Stimulated activated CD4-positive, alpha-beta T cell treated with anti-CD3 and anti-CD28 coated beads, TNF-alpha, amount 100 ng/mL, for 48 hours (primary cell): ENCODE measurements at places on chromosomes 12 and 14.
A peak's percentile ranks its signal among the peaks of the same experiment; 100 is the strongest.

GRCh38 chr14:94998685-94999084 is 158.6 kb downstream of the DICER1 start:
- DNase-seq = no peak

DNA sequence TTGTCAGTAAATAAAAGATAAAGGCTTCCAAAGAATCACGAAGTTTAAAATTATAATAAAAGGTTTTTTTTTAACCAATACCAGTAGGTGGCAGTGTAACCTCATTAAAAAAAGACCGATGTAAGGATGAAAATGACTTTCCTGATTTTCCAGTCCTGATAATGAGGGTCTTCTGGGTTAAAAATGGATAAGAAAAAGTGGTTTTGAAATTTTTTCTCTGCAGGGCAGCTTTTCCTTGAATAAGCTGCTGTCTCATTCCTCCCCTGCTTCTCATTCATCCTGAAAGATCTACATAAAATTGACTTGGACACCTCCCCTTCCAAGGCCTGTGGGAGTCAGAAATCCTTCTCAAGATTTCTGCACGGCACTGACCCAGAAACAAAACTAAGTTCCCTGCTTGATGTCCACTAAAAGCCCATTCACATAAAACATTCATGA is 58.9 kb upstream of the FBXO33 start:
- DNase-seq = no peak

GRCh38 chr12:131063413-131063812 is 109.7 kb downstream of the ADGRD1 start:
- no peak for DNase-seq

GRCh38 chr14:23434488-23435222 is 805 bp downstream of the MYH7 start:
- DNase-seq = no peak

DNA sequence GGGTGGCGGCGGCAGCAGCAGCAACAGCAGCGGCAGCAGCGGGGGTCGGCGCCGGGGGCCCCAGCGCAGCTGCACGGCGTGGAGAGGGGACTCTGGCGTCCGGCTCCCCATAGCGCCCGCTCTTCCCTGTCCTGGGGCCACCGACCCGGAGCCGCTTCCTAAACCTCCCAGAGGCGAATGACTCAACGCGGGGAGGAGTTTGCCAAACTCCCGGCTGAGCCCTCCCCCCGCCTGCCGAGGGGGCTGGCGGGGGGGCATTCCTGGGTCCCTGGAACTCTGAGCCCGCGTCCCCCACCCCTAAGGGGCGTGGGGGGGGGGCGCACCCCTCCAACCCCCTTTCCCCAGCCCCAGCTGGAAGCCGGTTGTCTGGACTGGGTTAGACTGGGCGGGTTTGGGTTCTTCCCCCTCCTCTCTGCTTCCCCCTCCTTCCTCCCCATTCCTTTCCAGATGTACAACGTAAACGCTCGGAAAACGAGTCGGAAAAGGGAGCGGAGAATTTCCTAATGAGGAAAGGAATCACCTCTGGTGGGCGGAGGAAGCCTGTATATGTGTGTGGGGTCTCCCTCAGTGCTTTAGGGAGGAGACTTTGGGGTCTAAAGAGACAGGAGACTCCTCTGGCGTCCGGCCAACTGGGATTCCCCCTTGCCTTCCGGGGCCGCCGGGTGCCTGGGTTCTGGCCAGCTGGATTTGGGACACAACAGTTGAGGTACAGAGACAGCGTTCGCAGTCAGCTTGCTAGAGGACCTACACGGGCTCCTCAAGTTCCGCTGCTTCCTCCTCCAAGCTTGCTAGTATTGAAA is at the start of gene ITGA5:
ITGA5 (minus strand) TSS at position 179 of the 800 bp plus-strand sequence; CDS start at position 111, 68 bp downstream.
- no peak for DNase-seq

- DNase-seq = no peak
These were observed 409.8 kb downstream of the NPAS3 start for GRCh38 chr14:33348510-33348909.

- no peak for DNase-seq
These were observed 28.2 kb upstream of the EGLN3 start for GRCh38 chr14:33978892-33979612.

- no peak for DNase-seq
These were observed 135.5 kb upstream of the FUT8 start for GRCh38 chr14:65277027-65277426.

DNA sequence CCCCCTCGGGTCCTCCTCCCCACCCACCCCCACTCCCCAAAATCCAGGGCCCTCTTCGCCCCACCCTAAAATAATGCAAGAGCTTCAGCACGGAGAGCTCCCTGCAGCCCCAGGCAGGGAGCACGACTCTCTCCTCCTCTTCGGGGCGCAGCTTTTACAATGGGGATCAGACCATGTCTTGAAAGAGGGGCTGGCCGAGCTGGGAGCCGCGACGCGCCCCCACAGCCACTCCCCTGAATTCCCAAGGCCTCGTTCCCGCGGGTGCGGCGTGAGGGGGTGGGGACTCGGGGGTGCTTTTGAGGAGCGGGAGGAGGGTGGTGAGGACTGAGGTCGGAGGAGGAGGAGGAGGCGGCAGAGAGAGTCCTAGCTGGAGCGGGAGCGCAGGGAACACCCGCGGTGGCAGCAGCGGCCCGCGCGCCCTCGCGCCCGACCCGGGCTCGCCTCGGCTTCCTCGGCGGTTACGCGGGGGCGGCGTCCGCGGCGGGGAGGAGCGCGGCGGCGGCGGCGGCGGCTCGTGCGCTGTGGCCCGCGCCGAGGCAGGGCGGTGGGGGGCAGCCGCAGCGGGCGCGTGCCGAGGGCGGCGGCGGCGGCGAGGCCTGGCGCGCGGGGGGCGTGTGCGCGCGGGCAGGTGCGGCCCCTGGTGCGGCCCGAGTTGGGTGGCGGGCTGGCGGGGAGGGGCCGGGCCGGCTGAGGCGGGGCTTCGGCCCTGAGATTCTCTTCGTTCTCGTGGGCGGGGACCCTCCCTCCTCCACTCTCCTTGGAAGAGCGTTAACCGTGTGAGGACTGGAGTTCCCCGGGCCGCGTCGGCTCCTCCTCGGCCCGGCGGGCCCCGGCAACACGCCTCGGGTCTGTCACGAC is at the start of gene ANKS1B:
ANKS1B (minus strand) TSS at position 666 of the 858 bp plus-strand sequence. CDS start 699 bp downstream, outside the sequence.
- DNase-seq = no peak

- no peak for DNase-seq
These were observed 50.1 kb downstream of the RASSF3 start for GRCh38 chr12:64660237-64661018.

DNA sequence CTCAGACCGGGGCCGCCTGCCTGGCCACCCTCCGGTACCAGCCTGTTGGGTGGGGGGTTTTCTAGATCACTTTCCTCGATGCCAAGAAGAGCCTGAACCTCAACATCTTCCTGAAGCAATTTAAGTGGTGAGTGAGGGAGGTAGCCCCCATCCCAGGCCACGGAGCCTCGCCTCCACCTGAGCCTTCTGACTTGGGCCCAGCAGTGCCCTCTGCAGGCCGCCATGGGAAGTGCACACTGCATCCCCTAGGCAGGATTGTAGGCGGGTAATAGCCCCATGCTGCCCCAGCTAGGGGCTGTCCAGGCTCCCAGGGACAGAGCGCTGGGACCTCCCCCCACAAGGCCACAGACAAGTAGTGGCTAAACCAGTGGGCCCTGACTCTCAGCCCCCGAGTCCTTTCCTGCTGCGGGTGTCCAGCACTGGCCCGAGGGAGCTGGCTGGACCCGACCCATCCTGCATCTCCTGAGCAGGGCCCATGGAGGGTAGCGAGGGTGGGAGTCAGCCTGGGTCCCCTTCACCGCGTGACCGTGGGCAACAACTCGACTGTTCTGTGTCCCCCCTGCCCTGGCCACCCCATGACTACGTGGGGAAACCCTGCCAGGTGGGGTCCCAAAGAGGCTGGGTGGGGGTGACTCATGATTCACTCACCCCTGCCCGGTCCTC is 15.3 kb upstream of the ADSS1 start:
- DNase-seq = peak; percentile 58

- DNase-seq = no peak
These were observed 101.5 kb downstream of the BMP4 start for GRCh38 chr14:53855127-53855526.

DNA sequence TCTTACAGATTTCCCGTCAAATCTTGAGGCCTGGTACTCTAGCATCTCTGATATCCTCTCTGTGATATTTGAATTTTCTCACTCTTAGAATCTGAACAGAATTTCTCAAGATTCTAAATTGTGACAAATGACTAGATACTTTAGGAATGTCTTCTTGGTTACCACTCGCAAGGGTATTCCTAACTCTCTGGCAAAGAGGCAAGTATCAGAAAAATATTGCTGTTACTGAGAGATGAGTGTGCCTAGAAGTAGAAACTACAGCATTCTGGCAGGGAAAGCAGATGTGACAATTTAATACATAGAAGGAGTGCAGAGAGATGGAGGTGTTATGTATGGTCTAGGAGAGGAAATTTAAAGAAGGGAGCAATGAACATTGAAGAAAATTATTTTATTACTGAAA is 467.8 kb downstream of the LRIG3 start:
- DNase-seq = no peak

DNA sequence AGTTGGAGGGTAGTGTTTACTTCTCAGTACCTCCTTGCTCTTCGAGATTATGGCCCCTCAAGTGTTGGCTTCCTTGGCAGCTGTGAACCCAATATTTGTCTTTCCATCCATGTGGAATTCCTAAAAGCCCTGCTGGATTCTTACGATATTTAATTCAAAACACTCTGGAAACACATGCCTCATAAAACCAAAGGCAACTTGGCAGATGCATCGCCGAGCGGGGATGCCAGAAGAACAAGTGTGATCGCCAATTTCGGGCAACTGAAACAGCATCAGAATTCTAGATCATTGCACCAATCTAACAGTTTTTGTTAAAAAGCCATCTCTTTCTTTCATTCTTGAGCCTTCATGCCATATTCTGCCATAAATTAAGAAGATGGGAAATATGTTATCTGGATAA is 934.4 kb downstream of the AACS start:
- DNase-seq = no peak

DNA sequence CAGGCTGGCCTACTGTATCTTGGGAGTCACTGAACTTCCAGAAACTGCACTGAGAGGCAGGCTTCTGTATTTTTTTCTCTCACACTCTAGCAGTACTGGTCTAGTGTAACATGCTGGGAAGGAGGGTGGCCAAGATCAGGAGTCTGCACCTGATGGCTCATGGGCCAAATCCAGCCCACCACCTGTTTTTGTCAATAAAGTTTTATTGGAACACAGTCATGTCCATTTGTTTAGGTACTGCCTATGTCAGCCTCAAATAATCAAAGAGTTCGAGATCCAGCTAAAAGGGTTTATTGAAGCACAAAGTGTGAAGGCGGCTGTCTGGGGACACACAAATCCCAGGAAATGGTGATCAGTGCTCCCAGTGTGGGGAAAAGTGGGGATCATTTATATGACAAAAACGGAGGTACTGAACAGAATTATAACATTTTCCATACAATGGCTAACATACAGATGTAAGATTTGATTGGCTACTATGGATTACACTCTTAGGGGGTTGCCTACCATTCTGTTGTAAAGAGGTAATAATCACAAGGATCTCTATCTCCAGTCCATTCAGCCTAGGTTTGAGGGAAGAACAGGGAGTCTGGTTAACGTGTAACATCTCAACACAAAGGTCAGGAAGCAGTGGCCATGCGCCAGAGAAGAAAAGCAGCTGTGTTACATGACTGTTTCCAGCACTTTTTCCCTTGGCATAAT is 12.9 kb downstream of the USP30 start:
- no peak for DNase-seq

DNA sequence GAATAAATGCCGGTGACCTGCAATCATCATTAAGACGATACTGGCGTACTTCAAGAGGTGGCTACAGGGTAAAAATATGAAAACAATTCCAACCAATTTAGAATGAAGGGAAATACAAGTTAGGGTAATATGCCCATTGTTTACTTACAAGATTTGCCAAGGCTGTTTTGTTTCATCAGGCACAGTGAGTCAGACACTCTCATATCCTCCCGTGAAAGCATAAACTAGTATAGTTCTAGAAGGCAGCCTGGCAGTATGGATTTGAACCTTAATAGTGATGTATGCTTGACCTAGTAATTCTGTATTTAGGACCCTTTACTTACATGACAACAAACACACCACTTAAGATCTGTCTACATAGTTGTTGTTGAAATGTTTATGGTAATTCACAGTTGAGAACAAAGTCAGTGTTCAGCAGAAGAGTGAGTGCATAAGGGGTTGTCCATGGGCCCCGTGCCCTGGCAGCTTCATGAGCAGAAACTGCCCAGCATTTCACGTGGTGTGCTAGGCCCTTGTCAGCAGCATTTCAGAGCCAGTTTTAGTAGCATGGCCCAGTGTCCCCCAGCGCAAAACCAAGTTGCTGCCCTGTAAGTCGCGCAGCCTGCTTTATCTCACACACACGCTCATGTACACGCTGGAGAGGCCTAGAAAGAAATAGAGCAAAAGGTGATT is 80.8 kb downstream of the EP400 start:
- no peak for DNase-seq

DNA sequence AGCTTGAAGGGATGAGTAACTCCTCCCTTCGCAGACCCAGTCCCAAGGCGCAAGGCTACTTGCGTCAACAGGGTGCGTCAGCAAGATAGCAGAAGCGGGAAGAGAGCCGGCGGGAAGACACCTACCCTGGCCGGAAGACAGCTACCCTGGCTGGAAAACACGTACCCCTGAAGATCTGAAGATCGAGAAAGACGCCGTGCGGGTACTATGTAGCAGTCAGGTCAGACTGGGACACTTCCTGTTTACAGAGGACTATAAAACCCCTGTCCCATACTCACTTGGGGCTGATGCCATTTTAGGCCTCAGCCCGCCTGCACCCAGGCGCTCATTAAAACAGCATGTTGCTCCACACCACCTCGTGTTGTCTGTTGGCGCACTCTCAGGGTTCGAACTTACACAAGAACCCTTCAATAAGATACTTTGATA is 80.9 kb downstream of the ABCD2 start:
- no peak for DNase-seq

DNA sequence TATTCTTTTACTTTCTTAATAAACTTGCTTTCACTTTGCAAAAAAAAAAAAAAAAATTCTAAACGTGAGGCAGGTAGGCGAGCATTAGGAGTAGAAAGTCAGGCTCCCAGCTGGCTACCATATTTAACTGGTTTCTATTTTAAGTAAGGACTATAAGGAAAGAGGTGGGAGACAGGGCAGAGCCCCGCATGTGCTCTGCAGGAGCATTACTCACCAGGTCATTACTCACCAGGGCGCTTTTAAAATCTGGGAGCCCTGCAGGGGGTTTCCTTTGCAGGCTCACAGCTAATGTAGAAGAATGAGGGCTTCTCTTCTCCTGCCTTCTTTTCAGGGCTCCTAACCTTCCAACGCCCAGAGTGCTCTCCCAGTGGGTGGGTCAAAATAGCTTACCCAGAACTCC is 14.0 kb upstream of the DPF3 start:
- DNase-seq = no peak

DNA sequence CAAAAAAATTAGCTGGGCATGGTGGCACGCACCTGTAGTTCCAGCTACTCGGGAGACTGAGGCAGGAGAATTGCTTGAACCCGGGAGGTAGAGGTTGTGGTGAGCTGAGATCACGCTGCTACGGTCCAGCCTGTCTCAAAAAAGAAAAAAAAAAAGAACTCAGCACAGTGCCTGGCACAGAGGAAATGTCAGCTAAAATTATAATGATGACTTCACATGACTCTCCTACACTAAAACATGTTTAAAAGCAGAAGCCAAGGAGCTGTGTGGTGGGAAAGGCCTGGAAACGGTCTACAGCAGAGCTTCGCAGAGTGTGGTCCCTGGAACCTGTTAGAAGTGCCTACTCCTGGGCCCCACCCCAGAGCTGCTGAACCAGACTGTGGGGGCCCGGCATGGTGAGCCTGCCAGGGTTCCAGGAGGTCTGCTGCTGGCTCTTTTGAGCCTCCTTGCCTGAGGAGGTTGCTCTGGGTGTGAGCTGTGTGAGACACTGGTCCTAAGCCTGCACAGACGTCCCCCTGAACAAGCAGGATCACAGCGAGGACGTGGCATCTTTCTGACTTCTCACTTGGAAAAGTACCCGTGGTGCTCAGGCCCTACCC is 28.1 kb downstream of the TCHP start:
- DNase-seq = no peak

GRCh38 chr14:64762044-64763034 is 58.1 kb downstream of the PLEKHG3 start:
- DNase-seq = no peak
